Activated T-helper 9 cell treated with anti-CD3 and anti-CD28 coated beads, Interleukin-2, amount 50 U/mL, for 16 hours (primary cell): ENCODE measurements at places on chromosomes 1 and 21.

GRCh38 chr1:53328009-53328461 is at the start of gene LRP8:
LRP8 (minus strand) TSS chr1:53328070; CDS start chr1:53327912, 158 bp downstream.
- peak; percentile 77 for DNase-seq

- DNase-seq: no peak
These were observed 609 bp upstream of the ATF3 start for GRCh38 chr1:212607913-212608391.

GRCh38 chr1:206512058-206512850 is 4.9 kb downstream of the RASSF5 start:
- no peak for DNase-seq

GRCh38 chr1:47852006-47852718 is 145.0 kb downstream of the TRABD2B start:
- DNase-seq: no peak

DNA sequence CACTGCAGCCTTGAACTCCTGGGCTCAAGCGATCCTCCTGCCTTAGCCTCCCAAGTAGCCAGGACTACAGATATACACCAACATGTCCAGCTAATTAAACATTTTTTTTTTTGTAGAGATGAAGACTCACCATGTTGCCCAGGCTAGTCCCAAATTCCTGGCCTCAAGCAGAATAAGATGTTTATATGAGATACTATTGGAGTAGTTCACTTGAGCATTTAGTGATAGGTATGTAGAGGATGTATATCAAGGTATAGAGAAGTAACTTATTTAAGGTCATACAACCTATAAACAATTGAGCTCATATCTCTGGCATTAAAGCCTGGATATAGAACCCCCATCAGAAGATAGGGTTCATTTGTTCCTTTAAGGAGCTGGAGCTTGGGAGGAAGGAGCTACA is 4.6 kb upstream of the TMEM269 start:
- DNase-seq: no peak

- DNase-seq: no peak
These were observed 36.5 kb downstream of the ZMYM1 start for GRCh38 chr1:35115459-35116383.

DNA sequence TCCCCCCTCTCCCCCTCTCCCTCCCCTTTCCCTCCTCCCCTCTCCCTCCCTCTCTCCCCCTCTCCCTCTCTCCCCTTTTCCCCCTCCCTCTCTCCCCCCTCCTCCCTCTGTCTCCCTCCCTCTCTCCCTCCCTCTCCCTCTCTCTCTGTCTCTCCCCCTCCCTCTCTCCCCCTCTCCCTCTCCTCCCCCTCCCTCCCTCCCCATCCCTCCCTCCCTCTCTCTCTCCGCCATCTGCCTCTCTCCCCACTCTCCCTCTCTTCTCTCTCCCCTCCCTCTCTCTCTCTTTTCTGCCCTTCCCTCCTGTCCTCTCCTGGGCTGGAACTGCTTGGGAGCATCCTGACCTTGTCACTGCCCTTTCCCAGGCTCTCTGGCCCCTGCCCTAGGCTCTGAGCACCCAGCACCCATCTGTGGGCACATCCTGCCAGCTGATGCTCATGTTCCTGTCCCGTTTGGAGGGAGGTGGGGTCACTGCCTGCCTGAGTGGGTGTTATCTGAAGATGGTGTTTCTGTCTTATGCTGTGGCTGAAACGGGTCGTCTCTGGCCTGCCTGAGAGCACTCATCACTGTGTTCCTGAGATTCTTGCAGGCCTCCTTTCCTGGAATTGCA is 10.8 kb downstream of the FTCD start:
- no peak for DNase-seq

DNA sequence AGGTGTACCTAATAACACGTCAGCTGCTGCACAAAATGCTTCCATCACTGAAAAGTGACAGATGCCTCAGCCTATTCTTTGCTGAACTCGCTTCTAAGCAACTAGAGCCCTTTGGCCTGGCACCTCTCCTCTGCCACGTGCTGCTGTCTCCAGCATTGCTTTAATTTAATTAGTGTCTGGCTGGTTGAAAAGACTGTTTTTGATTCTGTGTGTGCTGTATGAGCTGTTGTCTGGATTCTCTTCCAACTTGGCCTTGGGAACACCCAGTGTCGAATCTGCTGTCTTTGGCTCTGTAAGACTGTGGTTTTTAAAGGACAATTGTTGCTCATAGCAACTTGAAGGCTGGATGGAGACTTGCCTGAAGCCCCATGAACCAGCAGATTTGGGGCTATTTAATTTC is 109.5 kb downstream of the PSMG1 start:
- no peak for DNase-seq

DNA sequence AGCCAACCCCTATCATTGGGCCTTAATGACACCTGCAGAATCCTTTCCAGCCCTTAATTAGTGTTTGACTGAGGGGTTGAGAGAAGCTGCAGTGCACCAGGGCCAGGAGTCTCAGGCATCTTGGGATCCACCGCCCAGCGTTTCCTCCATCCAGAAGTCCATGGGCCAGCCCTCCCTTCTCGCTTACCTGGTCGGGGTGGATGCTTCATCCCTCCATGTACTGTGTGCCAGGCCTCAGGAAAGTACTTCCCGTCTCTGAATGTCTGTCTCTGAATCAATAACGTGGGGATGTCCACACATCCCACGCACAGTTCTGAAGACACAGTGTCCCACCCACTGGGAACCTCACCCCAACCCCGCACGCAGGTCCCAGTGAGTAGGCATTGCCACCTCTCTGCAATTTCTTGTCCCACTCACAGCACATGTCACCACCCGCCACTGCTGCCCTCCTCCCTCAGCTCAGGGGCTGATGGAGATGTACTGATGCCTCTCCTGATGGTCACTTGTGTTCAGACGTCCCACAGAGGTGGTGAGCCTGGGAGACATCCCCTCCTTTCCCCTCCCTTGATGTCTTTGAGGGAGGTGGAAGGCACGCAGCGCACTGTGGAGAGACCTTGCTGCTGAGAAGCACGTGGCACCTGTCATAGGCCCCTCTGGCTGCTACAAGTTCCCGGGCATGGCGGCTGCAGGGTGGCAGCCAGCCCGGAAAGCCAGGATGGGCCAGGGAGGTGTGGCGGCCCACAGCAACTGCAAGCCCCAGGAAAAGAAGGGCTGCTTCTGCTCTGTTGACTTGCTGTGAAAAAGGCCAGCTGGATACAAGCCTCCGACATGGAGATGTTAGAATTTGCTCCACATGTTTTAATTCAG is 29.4 kb upstream of the PRSS38 start:
- DNase-seq: no peak

GRCh38 chr1:160046494-160047110 is 14.8 kb upstream of the PIGM start:
- DNase-seq: no peak
